ENCODE measurements at places on chromosomes 7 and 10.
A peak's percentile ranks its signal among the peaks of the same experiment; 100 is the strongest.

DNA sequence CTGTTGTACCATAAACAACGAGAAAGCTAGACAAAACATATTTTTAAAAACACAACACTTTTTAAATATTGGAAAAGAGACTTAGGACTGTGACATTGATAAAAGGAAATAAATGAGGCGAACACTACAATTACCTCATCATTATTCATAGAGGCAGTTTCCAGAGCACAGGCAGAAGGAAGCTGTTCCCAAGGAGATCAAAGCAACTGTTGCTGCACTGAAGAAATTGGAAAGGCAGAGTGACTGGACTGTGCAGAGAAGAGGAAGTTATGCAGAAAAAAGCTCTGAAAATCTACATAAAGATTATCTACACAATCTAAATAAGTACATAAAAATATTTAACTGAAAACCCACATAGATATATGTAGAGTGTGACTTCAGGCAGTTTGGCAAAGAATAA lies 32.8 kb downstream of the MYO3A start:
- DNase-seq = no peak

DNA sequence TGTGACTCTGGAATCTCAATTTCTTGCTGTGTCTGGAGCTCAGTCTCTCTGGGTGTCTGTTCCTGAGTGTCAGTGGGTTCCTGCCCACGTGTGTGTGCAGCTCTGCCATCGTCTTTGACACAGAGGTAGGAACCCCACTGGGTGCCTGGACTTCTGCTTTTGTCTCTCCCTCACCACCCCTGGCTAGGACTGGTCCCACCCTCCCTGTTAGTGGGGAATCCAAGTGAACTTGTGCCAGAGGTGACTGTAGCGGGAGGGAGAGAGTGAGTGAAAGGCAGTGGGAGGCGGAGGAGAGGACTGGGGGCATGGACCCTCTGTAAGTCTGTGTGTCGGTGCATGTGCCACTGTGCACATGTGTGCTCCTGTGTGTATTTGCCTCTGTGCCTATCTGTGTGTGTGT lies 299.9 kb upstream of the ZMIZ1 start:
- no peak for DNase-seq

DNA sequence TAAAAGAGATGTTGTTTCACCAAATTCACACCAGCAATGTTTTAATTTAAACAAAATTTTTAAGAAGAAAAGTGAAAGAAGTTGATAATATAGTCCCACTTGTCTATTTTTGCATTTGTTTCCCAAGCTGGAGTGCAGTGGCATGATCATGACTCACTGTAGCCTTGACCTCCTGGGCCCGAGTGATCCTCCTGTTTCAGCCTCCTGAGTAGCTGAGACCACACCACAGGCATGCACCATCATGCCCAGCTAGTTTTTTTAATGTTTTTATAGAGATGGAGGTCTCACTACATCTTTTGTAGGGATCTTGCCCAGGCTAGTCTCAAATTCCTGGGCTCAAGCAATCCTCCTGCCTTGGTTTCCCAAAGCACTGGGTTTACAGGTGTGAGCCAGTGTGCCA lies 14.1 kb upstream of the NDUFA5 start:
- DNase-seq = no peak

DNA sequence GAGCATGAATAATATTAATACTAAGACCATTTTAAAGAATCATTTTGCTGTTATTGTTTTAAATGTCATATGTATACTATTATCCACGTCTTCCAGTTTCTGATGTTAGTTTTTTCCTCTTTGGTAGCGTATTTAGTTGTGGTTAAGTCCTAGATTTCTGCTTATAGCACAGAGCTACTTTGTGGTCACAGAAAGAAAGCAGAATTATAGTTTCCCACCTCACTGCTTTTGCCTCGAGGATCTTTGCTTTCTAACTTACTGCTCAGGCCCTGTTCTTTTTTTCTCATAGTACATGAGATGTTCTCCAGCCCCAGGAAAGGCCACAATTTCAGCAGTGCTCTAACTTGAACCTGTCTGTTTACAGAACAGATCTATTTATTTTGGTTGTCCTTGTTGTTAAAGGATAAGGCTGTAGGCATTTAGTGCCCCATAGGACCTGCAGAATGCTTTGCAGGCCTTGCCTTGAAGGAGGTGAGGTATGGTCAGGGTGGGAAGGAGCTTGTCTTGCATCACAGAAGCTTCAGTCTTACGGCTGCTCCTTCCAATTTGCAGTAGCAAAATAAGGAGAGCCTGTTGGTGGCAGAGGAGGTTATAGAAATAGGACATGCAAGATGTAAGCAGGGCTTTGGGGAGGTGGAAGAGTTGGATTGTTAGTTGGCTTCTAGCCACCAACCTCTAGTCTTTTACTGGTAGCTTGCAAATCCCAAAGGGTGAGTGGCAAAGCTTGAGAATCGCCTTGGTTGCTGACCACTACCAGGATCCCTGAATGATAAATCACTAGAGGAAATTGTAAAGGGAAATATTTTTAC lies 129.1 kb downstream of the LRRC4 start:
- DNase-seq = no peak

- no peak for DNase-seq
Observed at GRCh38 chr7:64965594-64965993, 25.2 kb downstream of the ZNF117 start.

- no peak for DNase-seq
Observed at GRCh38 chr7:13910805-13911551, 78.5 kb downstream of the ETV1 start.

DNA sequence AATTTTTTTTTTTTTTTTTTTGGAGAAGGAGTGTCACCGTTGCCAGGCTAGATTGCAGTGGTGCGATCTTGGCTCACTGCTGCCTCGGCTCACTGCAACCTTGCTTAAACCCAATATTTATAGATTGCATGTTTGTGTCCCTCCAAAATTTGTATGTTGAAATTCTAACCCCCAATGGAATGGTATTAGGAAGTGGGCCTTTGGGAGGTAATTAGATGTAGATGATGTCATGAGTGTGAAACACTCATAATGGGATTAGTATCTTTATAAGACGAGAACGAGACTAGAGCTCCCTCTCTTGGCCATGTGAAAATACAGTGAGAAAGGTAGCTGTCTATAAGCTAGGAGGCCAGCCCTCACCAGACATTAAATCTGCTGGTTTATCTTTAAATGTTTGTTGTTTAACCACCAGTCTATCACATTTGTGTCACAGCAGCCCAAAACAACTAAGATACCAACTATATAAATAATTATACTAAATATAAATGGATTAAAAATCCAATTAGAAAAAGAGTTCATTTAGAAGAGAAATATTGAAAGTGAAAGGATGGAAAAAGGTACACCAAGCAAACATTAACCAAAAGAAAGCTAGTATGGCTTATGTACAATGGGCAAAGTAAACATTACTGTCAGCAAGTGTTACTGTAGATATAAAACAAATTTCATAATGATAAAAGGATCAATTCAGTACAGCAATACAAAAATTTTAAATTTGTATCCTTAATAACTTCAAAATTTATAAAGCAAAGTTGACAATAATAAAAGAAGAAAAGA lies 9.3 kb downstream of the TCAF1 start:
- peak; percentile 59 for DNase-seq

- no peak for DNase-seq
Observed at GRCh38 chr10:44725404-44725803, 185.7 kb upstream of the TMEM72 start.

GRCh38 chr7:129150199-129150996 lies 5.9 kb downstream of the TSPAN33 start:
- DNase-seq = peak; percentile 13

DNA sequence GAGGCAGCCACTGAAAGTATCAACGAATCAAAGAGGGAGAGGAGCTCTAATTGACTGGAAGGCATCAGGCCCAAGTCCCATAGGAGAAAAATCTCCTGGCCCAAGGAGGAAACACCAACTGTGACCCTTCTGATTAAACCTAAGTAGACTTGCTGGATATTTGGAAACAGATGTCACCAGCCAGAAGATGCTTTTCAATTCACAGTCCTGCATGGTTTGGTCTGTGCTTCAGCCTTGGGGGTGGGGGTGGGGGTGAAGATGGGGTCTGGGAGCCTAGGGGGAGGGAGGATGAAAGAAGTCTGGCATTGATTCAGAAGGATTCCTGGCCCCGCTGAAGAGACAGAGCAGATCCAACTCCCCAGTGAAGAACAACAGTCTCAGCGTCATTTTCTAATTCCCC lies 623.7 kb downstream of the PARD3 start:
- no peak for DNase-seq

DNA sequence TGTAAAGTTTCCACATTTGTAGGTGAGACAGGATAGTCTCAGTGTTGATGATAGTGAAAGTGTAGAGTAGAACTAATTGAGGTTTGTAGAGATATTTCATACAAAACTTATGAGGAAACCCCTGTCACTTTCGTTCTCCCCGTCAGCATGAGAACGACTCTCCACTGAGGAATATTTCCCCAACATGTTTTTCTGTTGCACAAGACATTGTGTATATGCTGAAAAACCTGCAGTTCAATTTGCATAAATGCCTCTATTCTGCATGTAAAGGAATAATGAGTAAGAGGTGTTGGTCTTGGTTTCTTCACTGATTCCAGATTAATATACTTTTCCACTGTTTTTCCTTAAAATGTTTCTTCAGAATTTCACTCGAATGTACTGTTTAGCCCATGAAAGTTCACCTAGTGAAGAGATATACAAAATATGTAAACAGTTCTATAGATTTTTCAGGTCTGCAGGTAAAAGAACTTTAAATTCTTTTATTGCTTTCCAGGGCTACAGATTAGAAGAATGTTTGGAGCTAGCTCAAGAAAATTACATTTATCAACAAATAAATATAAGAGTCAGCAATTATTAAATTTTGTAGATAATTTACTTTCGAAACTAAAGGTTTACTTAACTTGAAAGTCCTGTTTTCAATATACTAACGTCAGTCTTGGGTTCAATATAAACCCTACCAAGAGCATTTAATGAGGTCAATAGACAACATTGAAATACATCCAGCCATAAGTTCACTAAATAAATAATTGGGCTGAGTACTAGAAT lies 37.2 kb downstream of the HEPACAM2 start:
- DNase-seq = no peak

DNA sequence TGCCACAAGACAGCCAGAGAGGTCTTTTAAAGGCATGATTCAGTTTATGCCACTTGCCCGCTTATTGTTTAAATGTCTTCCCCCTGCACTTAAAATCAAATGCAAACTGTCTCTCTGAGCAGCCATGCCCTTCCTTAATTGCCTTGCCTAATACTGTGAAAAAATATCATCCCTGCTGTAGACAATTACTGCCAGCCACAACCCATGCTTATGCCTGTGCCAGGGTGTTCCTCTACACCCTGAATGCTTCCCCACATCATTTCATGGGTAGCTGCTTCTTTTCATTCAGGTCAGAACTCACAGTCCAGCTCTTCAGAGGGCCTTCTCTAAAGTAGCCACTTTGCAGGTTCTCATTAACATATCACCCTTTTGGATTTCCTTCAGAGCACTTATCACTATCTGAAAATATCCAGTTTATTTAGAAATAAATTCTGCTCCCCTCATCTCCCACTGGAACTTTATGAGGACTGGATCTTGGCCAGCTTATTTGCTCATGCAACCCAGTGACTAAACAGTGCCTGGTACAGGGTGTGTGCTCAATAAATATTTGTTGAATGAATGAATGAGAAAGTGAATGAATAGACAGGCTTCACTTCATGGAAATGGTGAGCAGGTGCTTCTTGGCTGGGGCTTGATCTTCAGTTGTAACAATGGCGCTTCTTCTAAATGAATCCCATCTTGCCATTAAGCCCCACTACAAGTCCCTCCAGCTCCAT lies 162.4 kb upstream of the MDFIC start:
- no peak for DNase-seq

DNA sequence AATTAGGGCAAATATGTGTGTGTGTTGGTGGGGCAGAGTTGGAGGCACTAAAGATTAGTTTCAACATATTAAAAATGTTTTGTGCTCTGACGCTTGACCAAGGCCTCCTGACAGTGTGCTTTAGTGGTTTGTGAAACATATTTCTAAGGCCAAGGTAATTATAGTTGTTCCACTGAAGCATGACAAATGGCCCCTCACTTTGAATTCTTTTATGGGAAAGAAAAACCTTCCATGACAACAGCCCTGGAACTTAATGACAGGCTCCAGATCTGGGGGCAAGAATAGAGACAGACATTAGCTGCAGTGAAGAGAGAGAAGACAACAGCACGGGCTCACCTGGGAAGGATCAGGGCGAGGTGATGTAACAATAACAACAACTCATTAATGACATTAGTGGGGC lies 155.8 kb downstream of the CHN2 start:
- DNase-seq = no peak

DNA sequence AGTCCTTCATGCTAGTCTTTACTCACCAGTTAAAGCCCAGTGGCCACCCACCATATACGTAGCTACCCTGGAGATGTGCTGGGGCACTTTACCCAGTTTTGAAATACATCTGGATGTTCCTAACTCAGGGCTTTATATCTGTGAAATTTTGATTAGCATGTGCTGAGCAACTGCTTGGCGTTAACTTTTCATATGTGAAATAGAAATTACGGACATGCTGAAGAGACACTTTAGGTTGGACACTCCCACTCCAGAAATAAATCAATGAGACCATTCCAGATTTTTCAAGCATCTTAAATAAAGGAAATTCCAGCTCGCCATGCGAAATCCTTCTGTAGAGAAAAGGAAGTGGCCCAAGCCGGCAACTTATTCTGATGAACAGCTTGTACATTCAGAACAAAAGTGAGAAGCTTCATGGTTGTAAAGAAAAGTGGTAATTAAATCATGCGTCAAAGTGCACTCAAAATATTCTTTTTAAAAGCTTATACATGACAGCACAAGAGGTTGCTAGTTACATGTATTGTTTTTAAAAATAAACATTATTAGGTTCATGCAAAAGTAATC lies 153.5 kb upstream of the ITGB1 start:
- no peak for DNase-seq

- no peak for DNase-seq
Observed at GRCh38 chr10:18229826-18230225, 89.6 kb downstream of the CACNB2 start.

- DNase-seq = no peak
Observed at GRCh38 chr10:117237401-117237991, 3.4 kb upstream of the SLC18A2 start.

- no peak for DNase-seq
Observed at GRCh38 chr10:1227510-1228402, 171.6 kb downstream of the WDR37 start.

GRCh38 chr10:32771217-32771616 lies 186.8 kb downstream of the ITGB1 start:
- no peak for DNase-seq

- peak; percentile 8 for DNase-seq
Observed at GRCh38 chr7:11346302-11346701, 372.6 kb downstream of the PHF14 start.

GRCh38 chr7:105496521-105496920 lies 25.6 kb downstream of the PUS7 start:
- no peak for DNase-seq

DNA sequence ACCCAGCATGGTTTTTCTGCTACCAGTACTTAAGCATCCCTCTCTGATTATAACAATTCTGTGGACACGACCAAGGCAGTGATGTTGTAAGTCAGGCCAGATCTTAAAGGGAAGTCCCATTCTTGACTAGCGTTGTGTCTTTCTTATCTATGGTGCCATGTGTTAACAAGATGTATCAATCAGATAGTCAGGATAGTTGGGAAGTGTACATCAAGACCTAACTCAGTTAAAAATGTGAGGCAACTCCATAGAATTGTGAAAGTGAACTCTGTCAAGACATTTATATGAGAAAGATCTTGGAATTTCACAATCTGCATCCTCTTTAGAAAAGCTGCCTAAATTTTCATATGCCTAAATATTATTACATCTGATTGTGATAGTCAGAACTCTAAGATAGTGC lies 341.7 kb upstream of the SEMA3D start:
- DNase-seq = no peak
